ENCODE measurements at places on chromosomes 6 and 20.
A peak's percentile ranks its signal among the peaks of the same experiment; 100 is the strongest.

GRCh38 chr20:53839423-53840176 is 230.8 kb downstream of the BCAS1 start:
- no peak for DNase-seq

DNA sequence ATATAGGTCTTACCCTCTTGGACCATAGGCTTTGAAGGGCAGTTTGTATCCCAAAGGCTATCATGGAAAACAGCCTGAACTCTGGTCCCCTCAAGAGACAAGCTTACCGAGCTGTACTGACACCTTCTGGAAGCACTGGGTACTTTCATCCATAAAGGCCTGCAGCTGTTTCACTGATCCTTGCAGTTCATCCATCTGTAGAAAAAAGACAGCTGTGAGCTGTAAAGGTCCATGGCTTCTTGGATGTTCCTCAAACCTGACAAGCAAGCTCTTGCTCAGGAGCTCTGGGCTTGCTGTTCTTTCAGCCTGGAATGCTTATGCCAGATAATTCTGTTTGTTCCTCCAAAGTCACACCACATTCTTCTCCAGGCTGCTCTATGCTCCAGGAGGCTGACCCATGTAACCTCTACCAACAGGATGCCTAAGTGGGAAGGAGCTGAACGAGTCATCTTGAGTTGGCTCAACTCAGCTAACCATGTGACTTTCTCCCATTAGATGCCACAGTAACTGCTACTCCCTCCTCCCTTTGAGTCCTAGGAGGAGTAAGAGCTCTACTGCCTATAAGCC is 8.8 kb upstream of the NDRG3 start:
- DNase-seq, result peak; percentile 67

- DNase-seq, result no peak
Measured at GRCh38 chr20:49995586-49995985, 12.8 kb downstream of the SNAI1 start.

DNA sequence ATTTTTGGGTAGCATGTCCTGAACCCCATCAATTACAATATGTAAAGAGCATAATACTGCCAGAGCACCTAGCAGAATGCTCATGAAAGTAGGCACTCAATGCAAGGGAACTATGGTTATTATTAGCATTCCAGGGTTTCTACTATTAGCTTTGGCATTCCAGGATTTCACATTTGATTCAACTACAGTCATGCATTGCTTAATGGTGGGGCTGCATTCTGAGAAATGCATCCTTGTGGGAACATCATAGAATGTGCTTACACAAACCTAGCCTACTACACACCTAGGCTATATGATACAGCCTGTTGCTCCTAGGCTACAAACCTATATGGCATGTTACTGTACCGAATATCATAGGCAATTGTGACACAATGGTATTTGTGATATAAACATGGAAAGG is 247.8 kb downstream of the CD83 start:
- DNase-seq, result peak; percentile 71

GRCh38 chr20:62208795-62209755 is 11.0 kb downstream of the HRH3 start:
- DNase-seq, result no peak
